Naive B cell (primary cell): ENCODE measurements at places on chromosomes 5 and 9. TPM values are rescaled to one million over a fixed set of nuclear protein-coding genes. Genes with fewer than 3 reads are reported as not detected.

GRCh38 chr5:123297198-123297831 lies 125.9 kb downstream of the CEP120 start:
- DNase-seq: no peak
- no peak overlapping the region for H3K27ac ChIP-seq
- no peaks in the 10 kb centered on the region for H3K36me3 ChIP-seq
- H3K4me1 ChIP-seq: no peaks in the 10 kb centered on the region
- peaks cover 3% of the 10 kb centered on the region for H3K27me3 ChIP-seq
- no peak overlapping the region for H3K4me3 ChIP-seq

GRCh38 chr5:78127875-78128274 lies 166.6 kb downstream of the AP3B1 start:
- no peak overlapping the region for H3K4me3 ChIP-seq
- no peak for DNase-seq
- H3K27me3 ChIP-seq: no peaks in the 10 kb centered on the region
- H3K36me3 ChIP-seq: peaks cover 11% of the 10 kb centered on the region
- H3K27ac ChIP-seq: no peak overlapping the region

- peak overlapping the region; percentile 56 for H3K4me3 ChIP-seq
- no peaks in the 10 kb centered on the region for H3K27me3 ChIP-seq
- H3K27ac ChIP-seq: peak overlapping the region; percentile 84
- H3K4me1 ChIP-seq: peaks cover 18% of the 10 kb centered on the region
These were observed 90.2 kb downstream of the TLE4 start for GRCh38 chr9:79661886-79662536.

TRIP13 gene
- 3.1 TPM for polyA plus RNA-seq

LCN2 gene
- polyA plus RNA-seq: 1.2 TPM

- H3K27me3 ChIP-seq: peaks cover 32% of the 10 kb centered on the region
- peaks cover 3% of the 10 kb centered on the region for H3K36me3 ChIP-seq
- no peak overlapping the region for H3K4me3 ChIP-seq
- no peak for DNase-seq
These were observed 77.6 kb upstream of the ADRA1B start for GRCh38 chr5:159838551-159839222.

DNA sequence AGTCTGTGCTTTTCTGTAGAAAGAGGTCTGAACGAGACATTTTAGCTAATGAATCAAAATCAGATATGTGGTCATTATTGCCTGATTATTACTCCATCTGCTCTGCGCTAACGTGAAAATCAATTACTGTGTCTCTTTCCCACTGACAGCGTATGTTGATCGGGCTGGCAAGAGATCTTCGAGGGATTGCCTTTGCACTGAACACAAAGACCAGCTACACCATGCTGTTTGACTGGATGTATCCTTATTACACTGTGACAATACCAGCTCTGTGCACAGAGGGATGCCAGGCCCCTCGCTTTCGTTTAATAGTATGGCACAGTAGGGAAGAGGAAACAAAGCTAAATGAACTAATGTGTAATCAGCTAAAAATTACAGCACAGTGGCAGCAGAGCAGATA lies 103.7 kb upstream of the TLX3 start:
- no peaks in the 10 kb centered on the region for H3K27me3 ChIP-seq
- DNase-seq: no peak
- no peaks in the 10 kb centered on the region for H3K36me3 ChIP-seq

QRFP gene
- polyA plus RNA-seq: 0.75 TPM
